ENCODE measurements at places on chromosomes 6 and 20. TPM values are rescaled to one million over a fixed set of nuclear protein-coding genes. Genes with fewer than 3 reads are reported as not detected.

Gene AKAP12
- total RNA-seq = 460 TPM

Gene WDR46
- 74.2 TPM for total RNA-seq

Gene CDK5RAP1
- 25.8 TPM for total RNA-seq

Gene LRRC73
- total RNA-seq = not detected

Gene MDFI
- 24.6 TPM for total RNA-seq

Gene RAET1L
- total RNA-seq = not detected

Gene SLC17A3
- total RNA-seq = not detected

Gene PPIL6
- total RNA-seq = 0.27 TPM

Gene SNRNP48
- 26.9 TPM for total RNA-seq

Gene MARCKS
- total RNA-seq = 239 TPM

Gene PLG
- not detected for total RNA-seq

Gene ERGIC3
- 229 TPM for total RNA-seq

Gene PROKR2
- not detected for total RNA-seq

Gene SLC26A8
- under 0.01 TPM for total RNA-seq

Gene BPIFA1
- not detected for total RNA-seq

Gene GTF2H4
- total RNA-seq = 12.8 TPM

Gene PI3
- not detected for total RNA-seq

Gene ZNFX1
- 41.9 TPM for total RNA-seq

Gene HLA-DPB1
- 20.8 TPM for total RNA-seq

Gene STMN3
- total RNA-seq = 6.1 TPM

Gene MEP1A
- not detected for total RNA-seq

Gene TXLNB
- total RNA-seq = 0.22 TPM

Gene CCM2L
- 5.5 TPM for total RNA-seq

Gene ARFGEF3
- total RNA-seq = 10.6 TPM

Gene TTBK1
- total RNA-seq = under 0.01 TPM

Gene WFDC2
- total RNA-seq = not detected

Gene FOXS1
- total RNA-seq = not detected

Gene C20orf96
- total RNA-seq = 3.2 TPM

Gene NOTCH4
- 32.6 TPM for total RNA-seq

Gene NMBR
- total RNA-seq = not detected

Gene PRICKLE4
- 3.3 TPM for total RNA-seq

Gene PAK5
- not detected for total RNA-seq

Gene LY86
- total RNA-seq = not detected

Gene LINC00237
- total RNA-seq = not detected

Gene DDX43
- total RNA-seq = 0.66 TPM

Gene KCNK5
- not detected for total RNA-seq

Gene ECT2L
- total RNA-seq = not detected

Gene CMTR1
- total RNA-seq = 35.8 TPM

Gene NT5DC1
- 6.8 TPM for total RNA-seq

Gene PRRT1
- 0.14 TPM for total RNA-seq

Gene RIN2
- 125 TPM for total RNA-seq

Gene UBE2J1
- total RNA-seq = 114 TPM

Gene TUBB1
- total RNA-seq = not detected

Gene EEF1E1
- total RNA-seq = 85.9 TPM

Gene CLPSL2
- total RNA-seq = not detected

Gene SSTR4
- total RNA-seq = not detected

Gene CGA
- not detected for total RNA-seq

Gene IL17A
- not detected for total RNA-seq

Gene OPRL1
- total RNA-seq = 1.0 TPM

Gene LTB
- 0.80 TPM for total RNA-seq

Gene WFDC10B
- not detected for total RNA-seq

All from thoracic aorta endothelial cell (primary cell).